ENCODE measurements at places on chromosomes 13 and 19.

- no peak for DNase-seq
These were observed 68.6 kb downstream of the NDFIP2 start for GRCh38 chr13:79549355-79550106.

GRCh38 chr19:3780786-3781304 is 5.3 kb downstream of the MATK start:
- peak; percentile 82 for DNase-seq

DNA sequence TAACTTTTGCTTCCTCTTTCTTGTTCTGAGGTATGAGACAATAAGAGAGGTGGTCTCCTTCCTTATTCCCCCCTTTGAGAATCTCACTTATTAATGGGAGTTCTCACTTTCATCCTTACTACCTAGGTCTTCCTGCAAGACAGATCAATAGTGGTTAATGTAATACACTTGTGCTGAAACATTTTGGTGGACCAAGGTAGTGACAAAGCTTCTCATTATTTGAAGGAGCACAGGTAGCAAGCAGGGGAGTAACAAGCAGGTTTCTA is 17.9 kb downstream of the ZNF700 start:
- DNase-seq: no peak

DNA sequence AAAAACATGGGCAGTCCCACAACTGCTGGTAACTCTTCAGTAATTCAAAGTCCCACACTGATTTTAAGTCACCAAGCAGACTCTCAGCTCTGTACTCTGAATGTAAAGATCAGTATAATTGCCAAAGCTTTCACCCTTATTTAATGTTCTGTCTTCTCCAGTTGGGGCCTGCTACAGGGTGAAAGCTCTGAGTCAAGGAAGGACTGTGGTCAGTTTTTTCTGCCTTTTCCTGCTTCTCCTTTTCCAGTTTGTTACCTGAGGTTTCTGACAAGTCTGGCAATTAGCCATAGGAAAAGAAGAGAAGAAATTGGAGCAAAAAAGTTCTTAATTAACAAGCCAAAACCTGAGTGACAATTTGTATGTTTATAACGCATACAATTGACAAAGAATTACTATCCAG is 279.3 kb downstream of the RBM26 start:
- no peak for DNase-seq

GRCh38 chr13:72456486-72456885 is 270.9 kb downstream of the MZT1 start:
- no peak for DNase-seq

GRCh38 chr13:40123962-40124632 is 468.6 kb downstream of the COG6 start:
- no peak for DNase-seq

DNA sequence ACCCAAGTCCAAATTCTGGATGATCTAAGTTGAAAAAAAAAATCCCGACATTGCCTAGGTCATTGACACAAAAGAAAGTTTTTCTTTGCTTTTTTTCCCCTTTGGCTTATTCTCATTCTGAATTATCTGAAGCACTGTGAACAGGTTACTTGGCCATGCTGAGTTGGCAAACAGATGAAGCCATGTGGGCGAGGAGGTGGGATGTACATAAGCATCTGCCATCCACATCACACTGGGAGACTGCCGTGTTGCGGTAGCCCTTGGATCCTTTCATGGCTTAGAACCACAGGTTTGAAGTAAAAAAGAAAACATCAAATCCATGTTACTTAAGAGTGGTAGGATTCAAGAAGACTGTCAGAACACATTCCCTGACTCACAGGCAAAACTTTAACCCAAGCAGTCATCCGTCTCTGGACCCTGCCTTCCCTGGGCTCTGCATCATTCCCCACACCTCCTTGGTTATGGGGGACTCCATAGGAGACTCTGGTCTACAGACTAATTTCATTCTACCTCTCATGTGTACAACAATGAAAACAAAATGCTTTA is 242.5 kb upstream of the SERP2 start:
- DNase-seq: no peak

- DNase-seq: no peak
These were observed 71.1 kb upstream of the KLF12 start for GRCh38 chr13:74205313-74205690.

- DNase-seq: no peak
These were observed 5.4 kb downstream of the CCDC61 start for GRCh38 chr19:46000491-46001246.

DNA sequence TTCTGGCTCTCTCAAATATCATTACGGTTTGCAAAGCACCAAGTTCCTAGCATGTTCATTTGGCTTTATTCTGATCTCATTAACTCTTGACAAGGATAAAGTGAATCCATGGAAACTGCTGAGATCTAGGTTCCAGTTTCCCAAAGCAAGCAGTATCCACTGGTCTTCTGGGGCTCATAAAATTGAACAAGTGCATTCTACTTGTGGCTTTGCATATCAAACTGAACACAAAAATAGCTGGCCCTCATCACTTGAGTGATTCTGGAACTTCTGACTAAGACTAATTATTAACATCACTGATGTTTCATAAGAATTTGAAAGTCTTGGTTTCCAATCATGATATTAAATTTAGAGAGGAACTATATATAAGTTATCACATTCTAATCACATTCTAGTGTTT is 6.3 kb upstream of the KCTD12 start:
- DNase-seq: no peak

- DNase-seq: no peak
These were observed 2.4 kb upstream of the SIX5 start for GRCh38 chr19:45771311-45771933.

GRCh38 chr13:40074338-40074737 is 418.9 kb downstream of the COG6 start:
- DNase-seq: no peak

DNA sequence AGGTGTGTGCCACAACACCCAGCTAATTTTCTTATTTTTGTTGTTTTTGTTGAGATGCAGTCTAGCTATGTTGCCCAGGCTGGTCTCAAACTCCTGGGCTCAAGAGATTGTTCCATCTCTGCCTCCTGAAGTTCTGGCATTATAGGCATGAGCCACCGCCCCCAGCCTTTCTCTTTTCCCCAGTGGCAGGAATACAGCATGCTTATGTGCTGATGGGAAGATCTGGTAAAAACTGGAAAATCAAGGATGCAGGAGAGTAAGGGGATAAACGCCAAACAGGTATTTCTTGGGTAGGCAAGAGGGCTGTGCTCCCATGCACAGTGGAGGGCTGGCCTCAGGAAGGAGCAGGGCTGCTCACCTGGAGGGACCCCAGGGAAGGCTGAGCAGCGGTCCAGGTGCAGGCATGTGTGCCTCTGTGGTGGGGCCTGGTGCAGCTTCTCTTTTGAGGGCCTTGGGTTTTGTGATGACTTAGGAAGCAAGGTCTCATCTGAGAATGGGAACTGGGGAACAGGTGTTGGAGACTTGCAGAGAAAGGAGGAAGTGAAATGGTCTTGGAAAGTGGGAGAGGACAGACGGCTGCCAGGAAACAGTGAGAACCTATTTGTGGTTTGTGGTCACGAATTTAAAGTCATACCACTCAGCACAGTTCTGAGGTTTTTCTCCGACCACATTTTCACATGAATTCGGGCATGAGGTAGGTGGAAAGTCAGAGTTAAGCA is 106.5 kb downstream of the TEX26 start:
- DNase-seq: peak; percentile 13

DNA sequence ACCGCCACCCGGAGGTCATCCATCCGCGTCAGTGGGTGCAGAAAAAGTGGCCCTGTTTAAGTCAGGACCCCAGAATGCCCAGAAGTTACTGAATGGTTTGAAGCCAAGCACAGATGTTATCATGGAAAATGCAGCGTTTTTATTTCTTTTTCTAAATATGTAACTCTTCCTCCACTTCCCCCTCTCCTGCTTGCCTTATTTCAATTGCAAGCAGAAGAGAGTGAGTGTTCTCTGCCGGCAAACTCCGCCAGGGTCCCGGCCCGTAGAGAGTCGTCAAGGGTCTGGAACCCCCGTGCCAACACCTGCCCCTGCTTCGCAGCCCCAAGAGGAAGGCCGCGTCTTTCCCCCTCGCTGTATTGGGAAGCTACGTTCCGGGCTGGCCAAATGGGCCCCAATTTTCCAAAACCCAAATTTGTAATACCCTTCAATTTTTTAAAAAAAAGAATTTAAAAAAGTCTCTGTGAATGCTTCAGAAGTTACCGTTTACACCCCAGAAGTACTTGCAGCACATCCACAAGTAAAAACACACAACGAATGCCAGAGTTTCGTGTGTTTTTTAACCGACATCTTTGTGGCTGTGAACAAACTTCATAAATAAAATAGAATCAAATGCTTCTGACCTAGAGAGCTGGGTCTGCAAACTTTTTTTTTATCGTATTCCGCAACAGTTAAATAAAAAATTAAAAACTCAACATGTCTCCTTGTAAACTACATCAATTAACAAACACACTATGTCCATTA is 712 bp upstream of the PDX1 start:
- DNase-seq: no peak

- DNase-seq: peak; percentile 57
These were observed 7.5 kb downstream of the ZNF610 start for GRCh38 chr19:52343548-52343947.

- no peak for DNase-seq
These were observed 116.0 kb downstream of the COL4A2 start for GRCh38 chr13:110422913-110423688.

- DNase-seq: peak; percentile 94
These were observed 19.9 kb downstream of the ZSWIM9 start for GRCh38 chr19:48190288-48190884.

DNA sequence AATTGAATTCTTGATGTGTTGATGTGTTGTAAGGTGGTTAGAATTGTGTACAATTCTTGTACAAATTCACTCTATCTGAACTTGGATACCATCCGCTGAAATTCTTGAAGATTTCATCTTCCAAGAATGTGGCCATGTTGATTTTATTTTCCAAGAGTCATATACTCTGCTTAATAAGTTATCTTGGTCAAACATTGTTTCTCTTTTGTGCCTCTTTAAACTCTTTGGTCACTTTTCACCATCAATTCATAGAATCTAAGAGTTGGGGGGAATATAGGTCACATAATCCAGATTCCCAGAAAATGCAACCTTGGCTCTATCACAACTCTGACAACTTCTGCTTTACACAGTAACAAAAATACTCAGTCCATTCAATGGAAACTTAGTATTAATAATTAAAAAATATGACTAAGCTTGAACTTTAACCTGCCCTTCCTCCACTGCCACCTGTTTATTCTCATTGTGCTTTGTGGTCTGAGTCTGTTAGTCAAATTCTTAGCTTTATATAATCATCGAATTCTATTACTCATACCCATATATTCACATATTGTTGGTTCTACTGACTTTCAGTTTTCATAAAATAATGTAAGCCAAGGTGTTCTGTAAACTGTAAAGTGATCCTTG is 373.2 kb downstream of the LMO7 start:
- DNase-seq: no peak

- DNase-seq: no peak
These were observed 155.0 kb downstream of the TEX29 start for GRCh38 chr13:111475488-111475887.

DNA sequence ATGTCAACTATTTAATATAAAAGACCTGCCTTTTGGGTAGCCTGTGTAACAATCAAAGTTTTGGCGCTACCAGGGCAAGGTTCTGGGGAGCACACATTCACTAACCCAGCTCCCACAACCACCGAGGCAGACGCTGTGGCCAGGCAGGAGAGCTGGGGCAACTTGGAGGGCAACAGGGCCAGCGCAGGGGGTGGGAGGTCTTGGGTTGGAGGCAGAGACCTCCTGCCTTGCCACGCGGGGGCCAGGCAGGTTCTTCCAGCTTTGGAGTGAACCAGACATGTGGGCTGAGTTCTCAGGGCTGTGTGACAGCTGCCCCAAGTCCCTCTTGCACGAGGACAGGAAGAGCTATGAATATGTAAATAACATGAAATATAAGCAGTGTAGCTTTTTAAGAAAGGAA is 30.3 kb upstream of the MCF2L start:
- DNase-seq: peak; percentile 28

DNA sequence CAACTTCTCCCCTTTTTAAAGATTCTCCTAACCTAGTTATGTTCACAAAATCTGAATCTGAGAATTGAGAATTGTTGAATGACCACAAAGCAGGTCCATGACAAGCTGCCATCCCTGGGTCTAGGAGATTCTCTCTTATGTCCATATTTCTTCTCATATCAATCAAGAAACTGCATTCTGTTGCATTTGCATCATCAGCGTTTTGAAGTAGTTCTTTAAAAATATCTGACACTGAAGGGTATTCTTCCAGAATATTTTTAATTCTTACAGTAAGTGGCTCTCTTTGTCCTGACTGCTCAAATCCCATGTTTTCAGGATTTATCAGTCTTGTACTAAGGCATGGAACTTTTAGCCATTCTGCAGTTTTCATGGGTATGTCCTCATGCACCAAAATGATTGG is 94.3 kb downstream of the SACS start:
- no peak for DNase-seq

- DNase-seq: no peak
These were observed 101.9 kb downstream of the TEX29 start for GRCh38 chr13:111422348-111422747.

GRCh38 chr13:113742000-113742441 is 17.0 kb upstream of the TMEM255B start:
- peak; percentile 99 for DNase-seq

- no peak for DNase-seq
These were observed 17.4 kb upstream of the NPAS1 start for GRCh38 chr19:47002106-47002766.
